ENCODE measurements at places on chromosomes 1 and 21.

DNA sequence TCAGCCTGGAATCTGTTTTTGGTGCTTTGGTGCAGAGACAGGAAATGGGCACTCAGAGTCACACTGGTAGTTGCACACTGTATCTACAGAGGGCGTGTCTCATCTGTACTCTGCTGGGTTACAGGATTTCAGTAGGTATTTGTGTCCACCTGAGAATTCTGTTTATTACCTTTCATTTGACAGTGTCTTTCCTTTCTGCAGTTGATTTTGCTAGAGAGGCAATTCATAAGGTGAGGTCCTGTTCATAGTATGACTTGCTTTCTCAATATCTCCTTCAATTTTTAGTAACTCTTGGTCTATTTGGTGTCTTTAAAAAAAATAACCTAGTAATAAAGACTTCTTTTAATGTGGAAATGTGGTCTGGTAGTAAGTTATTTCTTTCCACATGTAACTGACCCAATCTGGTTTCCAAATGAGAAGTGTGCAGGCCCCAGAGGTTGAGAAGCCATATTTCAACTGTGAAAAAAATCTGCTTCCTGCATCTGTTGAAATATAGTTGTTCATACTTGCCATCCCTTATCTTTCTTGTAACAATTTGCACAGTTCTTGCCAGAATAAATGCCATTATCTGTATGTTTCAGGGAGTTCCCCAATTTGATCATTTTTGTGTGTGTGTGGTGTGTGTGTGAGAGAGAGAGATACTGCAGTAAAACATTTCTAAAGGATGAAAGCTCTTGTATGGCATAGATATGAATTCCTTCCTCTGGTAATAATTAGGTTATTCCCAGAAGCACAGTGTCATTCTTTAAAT, 78.4 kb upstream of the DNAJC6 start:
- no peak overlapping the region for H3K4me3 ChIP-seq
- H3K4me1 ChIP-seq = no peaks in the 10 kb centered on the region

DNA sequence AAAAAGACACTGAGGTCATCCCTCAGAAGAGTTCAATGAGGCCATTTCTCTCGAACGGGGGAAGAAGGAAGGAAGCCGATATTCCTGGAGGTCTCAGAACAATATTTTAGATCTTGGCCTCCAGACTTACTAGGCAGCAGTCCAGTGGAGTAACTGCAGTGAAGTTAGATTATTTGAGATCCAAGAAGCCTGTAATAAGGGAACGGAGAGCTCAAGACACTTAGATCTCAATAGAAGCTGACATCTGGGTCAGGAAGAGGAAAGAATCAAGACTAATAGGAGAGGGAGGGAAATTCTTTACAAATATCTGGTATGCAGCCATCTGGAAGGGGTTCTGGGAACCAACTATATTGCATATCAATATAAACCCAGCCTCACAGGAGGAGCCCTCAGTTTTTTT, 13.6 kb upstream of the ENAH start:
- H3K4me3 ChIP-seq = no peak overlapping the region
- H3K4me1 ChIP-seq = peaks cover 7% of the 10 kb centered on the region
- H3K27ac ChIP-seq = no peak overlapping the region
- no peak for DNase-seq

- H3K36me3 ChIP-seq = no peaks in the 10 kb centered on the region
- no peak overlapping the region for H3K27ac ChIP-seq
- H3K4me3 ChIP-seq = no peak overlapping the region
- DNase-seq = no peak
- H3K4me1 ChIP-seq = no peaks in the 10 kb centered on the region
- H3K27me3 ChIP-seq = no peaks in the 10 kb centered on the region
Measured at GRCh38 chr1:28281608-28282425, 22.5 kb downstream of the SESN2 start.

DNA sequence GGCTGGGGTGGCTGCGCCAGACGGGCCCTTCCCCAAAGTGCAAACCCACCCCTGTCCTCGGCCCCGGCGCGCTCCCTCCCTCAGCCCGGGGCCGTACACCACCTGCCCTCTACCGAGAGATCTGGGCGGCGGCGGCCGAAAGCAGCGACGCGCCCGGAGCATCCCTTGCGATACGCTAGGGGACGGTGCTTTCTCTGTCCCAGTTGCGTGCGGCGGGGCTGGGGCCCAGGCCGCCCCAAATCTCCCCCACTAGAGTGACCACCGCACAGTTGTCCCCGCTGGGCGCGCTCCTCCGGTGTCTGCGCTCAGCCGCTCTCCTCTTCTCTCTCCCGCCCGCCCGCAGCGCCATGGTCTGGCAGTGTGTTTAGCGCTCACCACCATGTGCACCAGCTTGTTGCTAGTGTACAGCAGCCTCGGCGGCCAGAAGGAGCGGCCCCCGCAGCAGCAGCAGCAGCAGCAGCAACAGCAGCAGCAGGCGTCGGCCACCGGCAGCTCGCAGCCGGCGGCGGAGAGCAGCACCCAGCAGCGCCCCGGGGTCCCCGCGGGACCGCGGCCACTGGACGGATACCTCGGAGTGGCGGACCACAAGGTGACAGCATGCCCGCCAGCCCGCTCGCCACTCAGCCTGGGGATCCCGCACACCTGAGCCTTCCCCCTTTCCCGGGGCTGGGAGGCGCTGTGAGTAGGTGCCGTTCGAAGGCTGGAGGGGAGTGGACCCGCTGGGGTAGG, 1.0 kb downstream of the ST6GALNAC5 start:
- peak overlapping the region; percentile 97 for H3K27ac ChIP-seq
- H3K4me1 ChIP-seq = peaks cover 54% of the 10 kb centered on the region
- H3K36me3 ChIP-seq = peaks cover 12% of the 10 kb centered on the region
- peak overlapping the region; percentile 96 for H3K4me3 ChIP-seq
- peaks cover 3% of the 10 kb centered on the region for H3K27me3 ChIP-seq

DNA sequence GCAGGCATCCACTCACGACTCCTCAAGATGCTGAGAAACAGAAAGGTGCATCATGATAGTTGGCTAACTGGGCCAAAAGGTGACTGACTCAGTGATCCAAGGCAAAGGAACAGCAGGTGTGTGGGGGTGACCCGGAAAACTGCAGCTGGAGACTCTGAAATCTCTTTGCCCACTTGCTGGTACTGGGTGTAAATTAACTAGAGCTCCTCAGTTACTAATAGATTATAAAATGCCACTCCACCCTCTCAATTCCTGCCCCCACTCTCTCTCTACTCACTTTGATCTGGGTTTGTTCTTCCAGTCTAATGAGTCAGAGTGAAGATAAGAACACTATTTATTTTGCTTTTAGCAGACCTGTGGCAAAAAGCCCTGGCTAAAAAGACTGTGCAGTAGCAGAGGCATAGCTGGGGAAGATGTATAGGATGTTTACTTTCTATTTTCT, 7.2 kb upstream of the PIGC start:
- H3K4me1 ChIP-seq = peaks cover 23% of the 10 kb centered on the region
- H3K36me3 ChIP-seq = no peaks in the 10 kb centered on the region
- H3K4me3 ChIP-seq = no peak overlapping the region

DNA sequence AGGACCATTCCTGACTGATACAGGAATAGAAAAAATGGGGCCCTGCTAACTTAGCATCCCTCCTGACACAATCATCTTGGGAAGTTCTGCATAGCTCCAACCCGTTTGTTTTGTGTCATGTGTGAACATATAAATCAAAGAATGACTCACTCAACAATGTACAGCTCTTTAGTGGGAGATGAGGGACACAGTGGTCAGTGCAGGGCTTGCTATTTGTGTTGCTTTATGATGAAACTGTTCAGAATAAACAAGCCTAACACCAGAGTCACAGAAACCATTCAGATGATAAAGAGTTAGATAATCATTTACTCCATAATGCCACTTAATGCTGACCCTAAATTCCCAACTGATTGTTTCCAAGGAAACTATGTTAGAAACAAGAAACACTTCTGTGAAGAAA, 154.2 kb upstream of the ZNHIT6 start:
- no peak overlapping the region for H3K4me3 ChIP-seq
- no peak for DNase-seq
- H3K4me1 ChIP-seq = no peaks in the 10 kb centered on the region

- peaks cover 20% of the 10 kb centered on the region for H3K27me3 ChIP-seq
- H3K36me3 ChIP-seq = no peaks in the 10 kb centered on the region
- peaks cover 15% of the 10 kb centered on the region for H3K4me1 ChIP-seq
- H3K27ac ChIP-seq = peak overlapping the region; percentile 93
Measured at GRCh38 chr1:178543290-178543607, 30.3 kb downstream of the TEX35 start.

DNA sequence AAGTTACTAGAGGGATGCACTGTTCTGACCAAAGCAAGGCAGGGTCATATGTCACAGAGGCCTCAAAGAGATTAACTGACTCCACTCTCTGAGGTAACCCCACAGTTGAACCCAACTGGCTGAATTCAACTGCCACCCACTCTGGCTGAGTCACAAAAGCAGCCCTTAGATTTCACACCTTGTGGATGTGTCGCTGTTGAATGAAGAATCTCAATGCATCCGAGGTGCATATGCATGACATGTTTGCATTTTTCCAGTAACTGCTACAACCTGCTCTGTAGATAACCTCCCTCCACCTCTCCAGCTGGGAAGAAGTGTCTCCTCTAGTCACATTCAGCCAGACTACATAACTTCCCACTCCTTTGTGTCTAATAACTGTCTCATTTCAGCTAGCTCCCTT, 27.9 kb upstream of the KIF21B start:
- H3K4me1 ChIP-seq = peaks cover 9% of the 10 kb centered on the region
- no peaks in the 10 kb centered on the region for H3K27me3 ChIP-seq
- no peak overlapping the region for H3K27ac ChIP-seq
- no peak for DNase-seq

- H3K4me1 ChIP-seq = peaks cover 23% of the 10 kb centered on the region
- H3K4me3 ChIP-seq = no peak overlapping the region
- H3K36me3 ChIP-seq = no peaks in the 10 kb centered on the region
- no peak for DNase-seq
- peaks cover 12% of the 10 kb centered on the region for H3K27me3 ChIP-seq
Measured at GRCh38 chr1:245577191-245578157, 422.7 kb downstream of the KIF26B start.

- no peak for DNase-seq
- no peak overlapping the region for H3K4me3 ChIP-seq
- no peak overlapping the region for H3K27ac ChIP-seq
- H3K27me3 ChIP-seq = no peaks in the 10 kb centered on the region
- H3K36me3 ChIP-seq = no peaks in the 10 kb centered on the region
- H3K4me1 ChIP-seq = no peaks in the 10 kb centered on the region
Measured at GRCh38 chr1:171919891-171920887, 78.9 kb downstream of the DNM3 start.

GRCh38 chr1:204083491-204083890, 10.6 kb downstream of the SOX13 start:
- no peaks in the 10 kb centered on the region for H3K36me3 ChIP-seq
- peaks cover 67% of the 10 kb centered on the region for H3K4me1 ChIP-seq
- DNase-seq = no peak
- H3K27ac ChIP-seq = peak overlapping the region; percentile 67

DNA sequence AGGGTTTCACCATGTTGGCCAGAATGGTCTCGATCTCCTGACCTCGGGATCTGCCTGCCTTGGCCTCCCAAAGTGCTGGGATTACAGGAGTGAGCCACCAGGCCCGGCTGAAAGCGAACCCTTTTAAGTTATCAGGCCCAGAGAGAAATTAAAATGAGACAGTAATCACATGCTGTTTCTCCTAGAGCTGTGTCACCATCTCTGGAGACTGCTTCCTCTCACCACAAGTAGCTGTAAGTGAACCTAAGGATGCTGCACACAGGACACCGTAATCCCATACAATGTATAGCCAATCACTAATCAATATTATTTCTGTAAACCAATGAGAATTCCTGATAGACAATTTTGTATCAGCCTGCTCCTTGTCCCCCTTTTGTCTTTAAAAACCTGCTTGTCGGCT, 5.7 kb upstream of the CSTB start:
- no peak overlapping the region for H3K27ac ChIP-seq
- peaks cover 18% of the 10 kb centered on the region for H3K4me1 ChIP-seq
- H3K27me3 ChIP-seq = peaks cover 3% of the 10 kb centered on the region

DNA sequence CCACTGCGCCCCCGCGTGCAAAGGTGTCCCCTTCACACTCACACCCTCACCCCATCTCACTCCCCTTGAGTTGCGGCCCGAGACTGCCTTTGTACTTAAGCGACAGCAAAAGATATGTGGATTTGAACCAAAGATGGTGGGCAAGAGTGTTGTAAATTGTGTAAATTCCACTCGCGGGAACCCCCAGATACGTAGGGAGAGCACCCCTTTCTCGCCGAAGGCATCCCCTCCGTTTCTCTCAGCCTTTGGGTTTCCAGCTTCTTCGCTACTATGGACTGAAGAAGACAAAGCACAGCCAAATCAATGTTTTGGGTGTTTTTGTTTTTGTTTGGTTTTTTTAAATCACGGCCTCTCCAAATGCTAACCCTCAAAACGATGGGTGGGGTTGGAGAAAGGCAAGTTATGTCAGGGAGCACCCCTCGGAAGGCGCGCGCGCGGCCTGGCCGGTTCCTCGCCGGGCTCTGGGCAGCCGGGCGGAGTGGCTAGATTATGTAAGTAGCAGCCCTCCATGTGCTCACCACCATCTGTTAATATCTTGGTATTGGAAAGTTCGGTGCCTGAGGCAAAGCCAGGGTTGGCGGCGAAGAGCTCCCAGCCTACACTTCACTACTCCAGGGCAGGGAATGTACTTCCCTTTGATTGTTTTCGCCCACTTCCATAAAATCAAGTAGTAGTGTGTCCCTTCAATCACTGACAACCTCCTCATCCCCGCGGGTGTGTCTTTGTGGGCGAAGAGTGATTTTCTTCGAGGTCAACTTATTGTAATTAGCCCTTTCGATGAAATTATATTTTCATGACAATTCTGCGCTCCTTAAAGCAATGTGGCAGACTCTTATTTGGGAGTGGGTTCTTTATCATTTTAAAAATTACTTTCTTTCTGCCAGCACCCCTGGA, 4.0 kb upstream of the PROX1 start:
- H3K4me1 ChIP-seq = peaks cover 67% of the 10 kb centered on the region
- H3K27me3 ChIP-seq = peaks cover 89% of the 10 kb centered on the region
- DNase-seq = peak; percentile 15
- no peaks in the 10 kb centered on the region for H3K36me3 ChIP-seq

- H3K4me1 ChIP-seq = peaks cover 15% of the 10 kb centered on the region
- peaks cover under 1% of the 10 kb centered on the region for H3K27me3 ChIP-seq
- no peak overlapping the region for H3K4me3 ChIP-seq
- H3K27ac ChIP-seq = no peak overlapping the region
- no peaks in the 10 kb centered on the region for H3K36me3 ChIP-seq
Measured at GRCh38 chr1:230517786-230518185, 91.7 kb upstream of the PGBD5 start.

DNA sequence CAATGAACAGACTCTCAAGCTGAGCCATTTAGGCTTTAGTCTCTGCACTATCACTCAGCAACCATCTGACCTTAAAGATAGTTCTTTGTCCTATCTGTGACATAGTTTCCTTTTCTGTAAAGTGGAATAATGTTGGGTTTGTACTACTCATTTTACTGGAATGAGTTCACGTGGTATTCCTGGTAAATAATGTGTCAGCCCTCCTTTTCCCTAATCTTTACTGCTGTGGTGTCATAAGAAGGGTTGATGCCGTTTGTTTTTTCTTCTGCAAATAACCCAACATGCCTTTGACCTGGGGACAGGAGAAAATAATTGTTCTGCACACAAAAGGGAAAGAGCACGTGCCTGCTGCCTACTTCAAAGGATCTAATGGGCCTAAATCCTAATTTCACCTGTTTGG, 297.8 kb downstream of the BRINP3 start:
- no peak overlapping the region for H3K4me3 ChIP-seq
- no peaks in the 10 kb centered on the region for H3K36me3 ChIP-seq
- DNase-seq = no peak
- H3K4me1 ChIP-seq = no peaks in the 10 kb centered on the region
- H3K27ac ChIP-seq = no peak overlapping the region
